ENCODE measurements at places on chromosomes 1 and 21.

- DNase-seq = no peak
These were observed 339 bp upstream of the RNPC3 start for GRCh38 chr1:103525114-103525606.

GRCh38 chr1:110196917-110197765, 13.0 kb upstream of the KCNC4 start:
- DNase-seq = peak; percentile 66

GRCh38 chr1:183226361-183226760, 40.3 kb downstream of the LAMC2 start:
- DNase-seq = no peak

- DNase-seq = no peak
These were observed 281.6 kb upstream of the RGS18 start for GRCh38 chr1:191876631-191877030.

GRCh38 chr1:30058970-30059369, 664.4 kb downstream of the MATN1 start:
- no peak for DNase-seq

GRCh38 chr21:25496825-25497482, 110.3 kb downstream of the MRPL39 start:
- no peak for DNase-seq

GRCh38 chr1:201125019-201125418, 2.0 kb downstream of the ASCL5 start:
- DNase-seq = no peak

GRCh38 chr21:44000360-44000759, 11.7 kb upstream of the TRAPPC10 start:
- no peak for DNase-seq

GRCh38 chr1:172397221-172397620, 23.3 kb upstream of the C1orf105 start:
- DNase-seq = no peak

DNA sequence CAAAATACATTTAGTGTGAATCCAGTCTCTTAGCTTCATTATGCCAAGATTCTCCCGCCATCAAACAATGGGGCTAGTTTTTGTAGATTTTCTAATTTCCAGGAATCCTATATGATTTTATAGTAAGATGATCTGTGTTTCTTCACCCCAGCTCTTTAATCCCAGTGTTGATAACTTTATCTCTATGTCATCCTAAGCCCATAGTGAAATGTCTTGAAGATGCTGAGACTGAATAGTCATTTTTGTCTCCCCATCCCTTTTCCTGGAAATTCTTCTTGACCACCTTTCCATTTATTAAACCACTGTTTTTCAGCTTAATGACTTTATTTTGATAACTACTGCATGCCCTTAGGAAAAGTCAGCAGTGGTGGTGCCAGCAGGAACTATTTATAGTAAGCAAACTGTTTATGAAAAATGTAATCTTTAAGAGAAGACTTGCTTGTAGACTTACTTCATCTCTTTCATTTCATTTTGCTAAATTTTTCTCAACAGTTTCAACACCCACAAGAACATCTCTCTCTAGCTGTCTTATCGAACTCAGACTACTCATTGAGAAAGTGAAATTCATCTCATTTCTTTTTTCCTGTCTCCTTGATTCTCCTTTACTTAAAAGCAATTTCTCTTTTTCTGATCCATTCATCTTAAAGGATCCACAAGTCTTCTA, 116.6 kb downstream of the NTMT2 start:
- DNase-seq = no peak

GRCh38 chr1:11528611-11529261, 49.8 kb downstream of the DISP3 start:
- DNase-seq = no peak

DNA sequence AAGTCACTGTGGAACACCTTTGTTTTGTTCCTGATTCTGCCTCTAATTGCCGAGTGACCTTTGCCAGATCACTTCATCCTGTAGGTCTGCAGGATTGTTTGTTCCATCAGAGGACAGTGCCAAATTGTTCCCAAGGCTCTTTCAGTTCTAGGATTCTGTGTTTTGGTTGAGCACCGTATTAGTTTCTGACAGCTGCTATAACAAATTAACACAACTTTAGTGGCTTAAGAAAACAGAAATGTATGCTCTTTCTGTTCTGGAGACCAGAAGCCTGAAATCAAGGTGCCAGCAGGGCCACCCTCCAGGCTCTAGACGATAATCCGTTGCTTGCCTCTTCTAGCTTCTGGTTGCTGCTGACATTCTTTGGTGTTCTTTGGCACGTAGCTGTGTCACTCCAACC, 3.4 kb upstream of the PIGR start:
- no peak for DNase-seq

GRCh38 chr1:241271427-241271826, 85.6 kb downstream of the RGS7 start:
- DNase-seq = no peak

DNA sequence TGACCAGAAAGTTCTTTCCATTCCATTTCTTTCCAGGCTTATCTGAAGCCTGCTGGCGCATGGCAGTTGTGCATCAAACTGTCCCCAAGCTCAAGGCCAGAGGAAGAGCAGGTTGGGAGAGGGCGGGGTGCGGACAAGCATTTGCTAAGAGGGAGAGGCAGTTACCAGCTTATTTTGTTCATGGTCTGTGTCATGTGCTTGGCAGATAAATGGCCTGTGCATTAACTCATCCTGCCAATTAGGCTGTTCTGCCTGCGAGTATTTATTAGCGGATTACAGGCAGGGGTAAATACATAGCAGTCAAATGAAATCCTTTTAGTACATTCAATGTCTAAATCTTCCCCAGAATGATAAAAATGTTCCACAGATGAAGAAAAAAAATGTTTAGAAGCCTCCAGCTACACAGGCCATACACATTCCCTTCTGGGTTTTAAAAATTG, 48.9 kb upstream of the B3GALNT2 start:
- DNase-seq = no peak

DNA sequence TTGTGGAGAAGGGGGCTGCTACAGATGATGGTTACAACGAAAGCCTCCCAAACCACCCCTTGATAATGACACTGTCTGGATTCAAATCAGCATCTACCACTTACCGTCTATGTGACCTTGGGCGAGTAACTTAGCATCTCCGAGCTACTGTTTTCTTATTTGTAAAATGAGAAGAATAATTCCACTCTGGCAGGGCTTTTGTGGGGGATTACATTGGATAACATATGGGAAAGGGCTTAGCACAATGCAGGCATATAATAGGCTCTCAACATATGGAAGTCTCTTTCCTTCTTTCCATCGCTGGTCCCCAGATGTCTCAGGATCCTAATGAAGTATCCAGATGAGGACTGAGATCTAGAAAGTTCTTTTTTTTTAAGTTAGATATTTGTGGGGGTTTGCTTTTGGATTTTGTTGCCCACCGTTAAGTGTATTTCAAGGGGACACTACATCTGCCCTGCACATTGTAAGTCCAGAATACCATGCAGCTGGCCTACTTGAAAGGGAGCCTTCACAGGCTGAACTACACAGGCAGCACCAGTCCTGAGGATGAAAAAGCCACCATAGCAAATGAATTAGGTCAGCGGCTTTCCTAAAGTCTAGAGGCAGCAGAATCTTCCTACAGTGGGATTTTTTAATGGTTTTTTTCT, 172.2 kb upstream of the IRF2BP2 start:
- no peak for DNase-seq

DNA sequence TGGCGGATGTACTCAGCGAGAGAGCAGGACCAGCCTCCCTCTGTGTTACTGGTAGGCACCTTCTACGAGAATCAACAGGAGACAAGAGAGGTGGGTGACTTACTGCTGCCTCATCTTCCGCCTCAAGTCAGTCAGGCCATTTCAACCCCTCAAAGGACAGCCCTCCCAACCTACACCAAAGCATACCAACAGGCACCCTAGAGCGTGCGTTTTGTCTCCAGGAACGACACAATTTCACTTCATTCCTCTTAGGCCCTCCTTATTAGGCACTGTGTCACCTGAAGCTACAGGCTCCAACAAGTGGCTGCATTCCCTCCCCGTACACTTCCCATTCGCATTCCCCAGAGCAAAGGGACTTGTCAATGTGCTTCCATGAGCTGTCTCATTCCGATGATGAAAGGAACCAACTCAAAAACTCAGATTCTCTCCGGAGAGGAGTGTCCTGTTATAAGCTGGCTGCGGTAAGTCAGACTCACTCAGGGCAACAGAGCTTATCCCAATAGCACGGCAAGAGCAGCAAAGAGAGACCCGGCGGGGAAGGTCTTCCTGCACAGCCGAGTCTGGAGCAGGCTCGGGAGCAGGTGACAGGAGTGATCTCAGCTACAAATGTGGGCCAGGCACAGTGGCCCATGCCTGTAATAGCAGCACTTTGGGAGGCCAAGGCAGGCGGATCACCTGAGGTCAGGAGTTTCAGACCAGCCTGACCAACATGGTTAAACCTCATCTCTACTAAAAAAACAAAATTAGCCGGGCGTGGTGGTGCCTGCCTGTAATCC, 120.6 kb upstream of the IFFO2 start:
- DNase-seq = no peak
